ENCODE measurements at places on chromosomes 12 and 14.

DNA sequence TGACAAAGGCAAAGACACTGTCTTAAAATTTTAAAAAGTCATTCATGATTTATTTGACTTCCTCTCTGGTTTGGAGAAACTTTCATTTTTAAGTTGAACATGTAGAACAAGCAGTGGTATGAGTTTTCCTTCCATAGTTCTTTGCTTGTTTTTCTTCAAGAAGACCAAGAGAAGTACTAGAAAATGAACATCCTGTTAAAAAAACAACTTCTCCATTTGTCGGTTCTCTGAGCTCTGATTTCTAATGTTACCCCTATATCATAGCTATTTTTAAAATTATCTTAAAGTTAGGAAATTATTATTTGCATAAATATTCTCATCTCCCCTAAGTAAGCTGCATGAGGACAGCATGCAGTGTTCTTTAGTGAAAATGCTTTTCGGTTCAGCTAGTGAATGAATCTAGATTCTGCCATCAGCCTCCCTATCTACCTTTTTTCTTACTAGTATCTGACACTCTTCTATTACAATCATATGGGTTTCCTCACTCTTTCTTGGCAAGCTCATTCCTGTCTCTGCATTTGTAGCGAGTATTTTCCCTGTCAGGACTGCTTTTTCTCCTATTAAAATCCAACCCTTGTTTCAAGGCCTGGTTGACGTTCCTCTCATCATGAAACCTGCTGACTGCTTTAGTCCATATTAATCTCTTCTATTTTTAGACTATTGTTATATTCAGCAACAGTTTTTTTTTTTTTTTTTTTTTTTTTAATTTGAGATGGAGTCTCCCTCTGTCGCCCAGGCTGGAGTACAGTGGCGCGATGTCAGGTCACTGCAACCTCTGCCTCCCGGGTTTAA, 15.8 kb downstream of the DIP2B start:
- DNase-seq, result no peak

GRCh38 chr14:32594766-32595165, 265.7 kb downstream of the AKAP6 start:
- no peak for DNase-seq

- DNase-seq, result no peak
These were observed 120.5 kb downstream of the KCNMB4 start for GRCh38 chr12:70486588-70486987.

GRCh38 chr14:29264865-29265264, 498.3 kb downstream of the FOXG1 start:
- DNase-seq, result no peak

DNA sequence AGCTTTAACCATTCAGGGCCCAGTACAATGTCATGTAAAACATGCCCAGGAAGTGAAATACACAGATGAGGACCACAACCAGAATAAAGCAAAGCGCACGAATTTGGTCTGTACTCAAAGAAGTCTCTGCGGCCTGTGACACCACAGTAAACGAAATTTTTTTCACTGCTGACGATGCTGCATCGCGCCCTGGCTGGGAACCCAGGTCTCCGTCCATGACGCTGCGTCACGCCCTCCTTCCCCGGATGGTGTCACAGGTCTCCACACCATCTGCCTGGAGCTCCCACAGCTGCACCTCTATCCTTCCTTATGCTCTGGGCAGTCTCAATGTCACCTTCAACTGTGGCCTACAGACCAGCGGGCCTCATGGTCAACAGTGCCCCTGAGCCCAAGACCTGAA, 17.8 kb downstream of the ANKLE2 start:
- DNase-seq, result no peak

- no peak for DNase-seq
These were observed 15.8 kb upstream of the HNF1A start for GRCh38 chr12:120962532-120963020.

DNA sequence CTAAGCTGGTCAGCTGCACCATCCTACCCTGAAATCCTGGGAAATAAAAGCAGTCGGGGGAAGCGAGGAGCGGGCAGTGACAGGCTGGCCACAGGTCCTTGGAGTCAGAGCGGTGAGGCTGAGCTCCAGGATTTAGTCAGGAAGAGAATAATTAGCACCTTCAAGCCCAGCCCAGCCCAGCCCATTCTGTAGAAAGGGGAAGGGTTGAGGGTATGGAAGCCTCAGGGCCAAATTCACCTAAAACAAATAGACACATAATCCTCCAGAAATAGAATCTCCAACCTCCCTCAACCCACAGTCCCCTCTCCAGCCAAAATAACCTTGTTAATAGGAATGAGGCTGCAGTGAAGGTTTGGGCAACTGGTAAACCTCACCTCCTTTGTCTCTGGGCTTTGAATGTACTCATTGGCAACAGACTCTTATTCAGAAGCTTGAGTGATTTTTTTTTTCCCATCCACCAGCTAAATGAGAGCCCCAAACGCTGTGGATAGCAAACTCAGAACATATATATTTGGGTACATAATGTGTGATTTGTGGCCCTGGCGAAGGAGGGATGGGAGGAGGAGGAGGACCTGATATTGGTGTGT, 334.1 kb downstream of the DPF3 start:
- no peak for DNase-seq

DNA sequence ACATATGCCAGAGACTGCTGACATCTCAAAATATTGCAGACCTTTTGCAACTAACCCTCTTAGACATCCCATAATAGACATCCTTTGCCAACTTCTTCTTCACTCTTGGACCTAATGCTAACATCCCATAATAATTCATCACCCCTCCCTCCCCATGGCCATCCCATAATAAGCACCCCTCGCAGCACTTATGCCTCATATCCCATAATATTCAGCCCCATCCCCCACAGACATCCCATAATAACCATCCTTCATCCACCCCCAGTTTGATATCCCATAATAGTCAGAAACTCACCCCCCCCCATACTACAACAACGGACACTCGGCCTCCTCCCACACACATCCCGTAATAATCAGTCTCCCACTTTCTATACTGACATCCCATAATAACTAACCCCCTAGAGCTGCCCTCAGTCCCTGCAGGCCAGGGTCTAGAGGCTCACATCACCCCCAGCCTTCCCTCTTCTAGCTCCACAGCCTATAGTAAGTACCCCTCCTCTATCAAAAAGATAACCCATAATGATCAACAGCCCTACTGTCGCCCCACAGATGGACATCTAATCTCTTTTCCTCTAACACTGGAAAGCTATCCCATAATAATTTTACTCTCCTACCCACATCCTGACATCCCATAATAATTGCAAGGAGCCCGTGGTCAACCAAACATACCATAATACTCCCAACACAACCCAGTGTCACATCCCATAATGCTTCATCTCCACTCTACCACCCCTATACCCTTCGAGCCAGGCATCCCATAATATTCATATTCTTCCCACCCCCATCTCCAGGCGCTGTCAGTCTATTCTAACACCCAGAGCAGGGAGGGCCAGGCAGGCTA, 792 bp upstream of the CHD4 start:
- DNase-seq, result no peak

- peak; percentile 21 for DNase-seq
These were observed 94.7 kb downstream of the SLC2A13 start for GRCh38 chr12:40010899-40011774.

- no peak for DNase-seq
These were observed 134.3 kb upstream of the DCN start for GRCh38 chr12:91316907-91317269.

- DNase-seq, result no peak
These were observed 273.4 kb upstream of the SLC16A7 start for GRCh38 chr12:59322473-59322872.

DNA sequence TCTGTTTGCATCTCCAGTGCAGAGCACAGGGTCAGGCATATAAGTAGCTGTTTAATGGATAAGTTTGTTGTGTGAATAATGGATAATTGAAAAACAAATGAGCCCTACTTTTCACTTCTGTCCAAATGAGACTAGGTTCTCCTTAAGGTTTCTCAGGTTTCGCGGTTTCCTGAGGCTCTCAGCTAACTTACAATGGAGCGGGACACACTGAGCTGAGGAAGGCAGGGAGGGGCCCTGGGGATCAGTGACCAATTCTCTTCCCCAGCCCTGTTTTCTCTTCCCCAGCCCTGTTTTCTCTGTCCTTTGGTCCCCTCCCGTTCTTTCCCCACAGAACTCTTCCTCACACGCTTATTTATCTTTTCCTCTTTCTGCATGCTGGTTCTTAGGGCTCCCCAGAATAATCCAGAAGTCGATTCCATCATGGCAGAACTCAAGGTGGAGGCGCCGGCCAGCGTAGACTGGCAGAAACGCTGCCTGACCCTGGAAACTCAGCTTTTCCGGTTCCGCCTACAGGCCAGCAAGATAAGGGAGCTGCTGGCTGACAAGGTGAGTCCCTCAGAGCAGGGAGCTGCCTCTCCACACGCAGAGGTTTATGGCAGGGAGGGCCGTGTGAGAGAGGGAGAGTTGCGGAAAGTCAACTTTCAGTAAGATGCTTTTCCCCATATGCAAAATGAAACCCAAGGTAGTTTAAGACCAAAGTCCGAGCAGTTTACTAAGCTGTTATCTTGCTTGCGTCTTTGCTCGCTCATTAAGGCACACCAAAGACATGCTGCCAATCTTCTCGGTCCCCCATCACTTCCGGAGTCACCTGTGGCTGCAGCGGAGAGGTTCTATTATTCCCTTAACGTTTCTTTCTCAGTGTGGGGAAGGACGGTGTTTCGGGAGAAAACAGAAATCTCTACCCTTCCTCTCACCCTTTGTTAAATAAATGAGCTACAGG, 8.6 kb downstream of the PLEKHH1 start:
- no peak for DNase-seq

DNA sequence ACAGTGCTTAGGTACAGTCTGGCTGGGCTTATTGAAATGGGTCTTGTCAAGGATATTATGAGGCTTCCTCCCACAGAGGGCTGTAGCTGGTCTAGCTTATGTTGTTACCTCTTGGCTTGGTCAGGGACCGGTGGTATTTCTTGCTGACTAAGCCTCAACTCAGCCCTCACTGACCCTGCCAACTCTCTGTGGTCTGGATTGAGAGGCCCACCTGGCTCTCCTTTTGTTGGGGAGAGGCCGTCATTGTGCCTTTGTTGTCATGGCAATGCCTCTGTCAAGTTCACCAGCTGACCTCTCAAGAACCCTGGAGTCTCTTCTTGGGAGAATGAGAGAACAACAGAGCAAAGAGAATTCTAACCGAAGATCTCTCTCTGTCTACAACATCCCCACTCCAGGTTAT, 245.6 kb upstream of the NPAS3 start:
- no peak for DNase-seq

DNA sequence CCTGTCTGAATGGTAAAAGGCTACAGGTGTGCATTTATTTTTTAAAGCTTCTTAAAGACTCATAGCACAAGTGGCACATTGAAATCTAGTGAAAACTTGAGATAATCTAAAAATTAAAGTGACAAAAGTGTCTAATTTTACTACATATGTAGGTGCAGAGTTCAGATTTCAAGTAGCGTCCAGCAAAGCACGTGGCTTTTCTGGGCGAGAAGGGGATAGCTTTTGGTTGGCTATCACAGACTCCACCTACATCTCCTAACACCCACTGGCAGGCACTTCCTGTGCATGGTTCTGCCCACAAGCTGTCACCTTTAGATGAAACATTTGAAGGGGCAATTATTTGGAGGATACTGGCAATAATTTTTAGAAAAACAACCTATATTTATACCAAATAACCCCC, 1.9 kb upstream of the PITPNM2 start:
- DNase-seq, result no peak

DNA sequence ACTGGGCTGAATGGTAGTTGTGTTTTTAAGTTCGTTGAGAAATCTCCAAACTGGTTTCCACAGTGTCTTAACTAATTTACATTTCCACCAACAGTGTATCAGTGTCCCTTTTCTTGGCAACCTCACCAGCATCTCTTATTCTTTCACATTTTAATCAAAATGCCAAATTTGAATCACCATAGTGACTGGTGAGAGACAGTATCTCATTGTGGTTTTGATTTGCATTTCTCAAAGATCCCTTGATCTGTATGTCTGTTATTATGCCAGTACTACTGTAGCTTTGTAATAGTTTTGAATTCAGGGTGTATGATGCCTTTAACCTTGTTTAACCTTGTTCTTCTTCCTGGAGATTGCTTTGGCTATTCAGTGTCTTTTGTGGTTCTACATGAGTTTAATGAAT, 2.2 kb upstream of the EIF2S3B start:
- no peak for DNase-seq

GRCh38 chr12:12673296-12673695, 22.7 kb downstream of the GPR19 start:
- DNase-seq, result no peak

GRCh38 chr12:19778172-19778571, 338.9 kb downstream of the AEBP2 start:
- no peak for DNase-seq

- no peak for DNase-seq
These were observed 19.3 kb downstream of the CTSG start for GRCh38 chr14:24556756-24557155.

DNA sequence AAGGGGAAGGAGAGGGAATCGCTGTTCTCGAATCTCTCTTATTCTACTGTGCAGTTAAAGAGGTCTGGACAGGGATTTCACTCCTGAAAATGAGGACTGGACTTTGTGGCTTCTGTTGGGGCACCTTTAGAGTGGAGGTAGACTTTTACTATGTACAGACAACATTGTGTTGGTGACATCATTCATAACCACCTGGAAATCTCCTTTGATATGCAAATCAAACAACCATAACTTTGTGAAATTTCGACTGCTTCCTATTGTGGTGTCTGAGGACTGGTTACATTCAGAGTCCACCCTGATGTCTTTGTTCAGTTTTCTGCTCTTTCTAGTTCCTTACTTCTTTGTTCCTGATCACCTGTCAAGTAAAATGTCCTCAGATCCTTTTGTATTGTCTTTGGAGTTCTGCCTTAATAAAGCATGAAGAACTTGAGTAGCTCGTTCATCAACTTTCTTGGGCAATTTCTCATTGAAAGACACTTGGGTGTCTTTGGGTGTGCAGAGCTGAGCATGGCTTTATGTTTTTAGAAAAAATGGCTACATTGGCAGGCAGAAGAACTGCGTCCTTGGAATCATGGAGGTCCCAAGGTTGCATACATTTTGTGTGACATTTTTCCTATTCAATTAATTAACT, 29.8 kb downstream of the LRRK2 start:
- DNase-seq, result no peak

DNA sequence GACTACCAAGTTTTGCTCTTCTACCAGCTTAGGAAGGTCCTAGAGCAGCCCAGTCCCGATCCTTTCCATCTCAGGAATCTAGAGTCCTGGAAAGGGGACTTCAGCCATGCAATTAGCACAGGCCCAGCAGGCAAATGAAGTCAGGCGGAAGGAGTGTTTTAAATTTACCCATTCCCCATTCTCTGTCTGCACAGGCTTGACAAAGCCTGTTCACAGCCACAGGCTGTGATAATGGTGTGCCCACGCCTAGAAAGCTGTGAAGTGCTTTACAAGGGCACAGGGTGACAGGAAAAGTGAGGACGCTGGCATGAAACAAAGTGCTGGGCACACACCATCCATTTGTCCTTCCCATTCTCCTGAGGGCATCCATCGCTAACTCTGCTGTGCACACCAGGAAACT, 79.0 kb downstream of the PITPNM2 start:
- no peak for DNase-seq

- no peak for DNase-seq
These were observed 9.5 kb upstream of the CEP170B start for GRCh38 chr14:104855532-104856090.
